ENCODE measurements at places on chromosomes 1 and 21. TPM values are rescaled to one million over a fixed set of nuclear protein-coding genes. Genes with fewer than 3 reads are reported as not detected.

- DNase-seq, result no peak
These were observed 129.7 kb upstream of the ZBTB40 start for GRCh38 chr1:22321917-22322316.

Gene SLAMF9
- total RNA-seq, result 0.60 TPM

DNA sequence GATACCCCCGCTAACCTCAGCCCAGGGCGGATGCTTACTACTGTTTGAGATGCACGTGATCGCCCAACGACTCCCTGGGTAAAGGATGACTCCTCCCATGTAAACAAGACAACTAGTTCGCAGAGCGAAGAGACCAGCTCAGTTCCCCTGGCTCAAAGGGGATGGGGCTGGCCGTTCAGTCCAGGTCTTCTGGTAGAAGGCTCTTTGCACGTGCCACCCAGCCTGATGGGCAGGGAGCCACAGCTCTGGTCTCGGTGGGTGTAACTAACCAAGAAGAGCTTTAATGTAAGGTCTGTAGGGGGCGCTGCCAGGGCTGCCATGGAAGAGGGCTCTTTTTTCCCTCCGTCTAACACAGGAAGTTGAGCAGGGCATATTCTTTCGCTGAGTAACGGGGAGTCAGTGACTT lies 49.4 kb upstream of the PARP1 start:
- DNase-seq, result no peak

DNA sequence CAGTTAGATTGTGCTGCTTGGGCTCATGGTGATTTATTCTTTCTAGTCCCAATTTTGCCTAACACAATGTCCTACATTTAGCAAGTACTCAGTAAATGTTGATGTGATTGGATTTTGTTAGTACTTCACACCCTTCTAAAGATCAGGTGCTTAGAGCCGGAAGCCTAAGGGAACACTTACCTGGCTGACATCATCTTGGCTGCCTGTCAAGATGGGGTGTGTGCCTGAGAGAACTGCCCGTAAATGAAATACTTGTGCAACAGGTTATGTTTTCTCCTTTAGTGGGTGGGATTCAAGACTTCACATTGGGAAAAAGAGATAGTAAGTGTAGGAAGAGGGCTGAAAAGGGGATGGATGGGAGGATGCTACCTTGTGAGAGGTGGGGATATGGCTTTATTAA lies 75.5 kb upstream of the MACF1 start:
- DNase-seq, result no peak

DNA sequence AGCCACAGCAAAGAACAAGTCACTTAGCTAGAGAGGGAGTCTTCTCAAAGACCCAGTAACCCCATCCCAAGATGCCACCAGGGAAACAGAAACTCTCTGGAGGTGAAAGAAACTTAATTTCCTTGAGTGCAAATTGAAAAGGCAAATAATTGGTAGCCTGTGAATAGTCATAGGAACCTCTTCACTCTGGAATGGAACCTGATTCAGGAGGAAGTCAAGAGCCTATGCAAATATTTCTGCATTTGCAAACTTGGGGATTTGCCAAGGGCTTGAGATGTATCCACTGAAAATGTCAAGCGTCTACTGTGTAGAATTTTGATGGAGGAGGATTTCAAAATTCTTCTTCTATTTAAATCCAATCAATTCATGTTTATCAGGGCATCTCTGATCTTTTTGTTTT lies 5.7 kb downstream of the HIVEP3 start:
- DNase-seq, result no peak

GRCh38 chr1:30684881-30685795 lies 38.2 kb downstream of the MATN1 start:
- DNase-seq, result no peak

DNA sequence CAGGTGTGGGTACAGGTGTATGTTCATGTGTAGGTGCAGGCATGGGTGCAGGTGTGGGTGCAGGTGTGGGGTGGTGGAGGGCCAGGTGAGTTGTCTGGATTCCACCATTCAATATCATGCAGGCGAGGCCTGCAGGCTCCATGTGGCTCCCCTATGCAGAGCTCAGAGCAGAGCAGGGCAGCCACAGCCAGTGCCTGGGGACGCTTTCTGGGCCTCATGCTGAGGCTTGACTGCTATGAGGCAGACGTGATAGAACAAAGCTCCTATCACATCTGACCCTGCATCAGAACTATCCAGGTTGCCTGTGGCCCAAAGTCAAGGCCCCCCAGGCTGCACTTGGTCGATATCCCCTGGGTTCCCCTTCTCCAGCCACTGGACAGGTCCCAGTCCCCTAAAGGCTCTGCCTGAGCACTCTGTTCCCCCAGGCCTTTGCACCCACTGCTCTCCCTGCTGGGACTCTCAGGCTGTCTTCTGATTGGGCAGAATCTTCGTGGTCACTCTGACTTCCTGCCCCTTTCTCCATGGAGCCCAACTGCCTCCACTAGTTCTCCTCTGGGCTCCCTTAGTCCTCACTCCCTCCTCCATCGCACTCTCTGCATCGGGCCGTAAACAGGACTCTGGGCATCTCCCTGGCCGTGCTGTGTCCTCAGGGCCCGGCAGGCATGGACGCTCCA lies 78.6 kb upstream of the ACTL8 start:
- peak; percentile 39 for DNase-seq

DNA sequence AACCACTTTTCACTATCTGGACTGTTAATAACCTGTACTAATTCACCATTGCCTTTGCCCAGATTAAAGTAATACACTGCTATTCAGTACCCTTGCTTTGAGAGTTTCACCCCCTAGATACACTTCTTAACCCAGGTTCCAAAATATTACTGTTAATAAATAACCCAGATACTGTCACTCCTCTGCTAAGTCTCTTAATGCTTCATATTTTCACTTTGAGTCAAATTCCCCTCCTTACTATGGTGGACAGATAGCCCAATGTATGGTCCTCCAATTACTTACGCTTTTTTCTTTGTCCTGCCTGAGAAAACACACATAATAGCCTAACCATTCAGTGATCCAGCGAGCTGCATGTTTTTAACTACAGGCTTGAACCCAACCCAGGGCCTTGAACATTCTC lies 152.5 kb downstream of the NEGR1 start:
- DNase-seq, result no peak

DNA sequence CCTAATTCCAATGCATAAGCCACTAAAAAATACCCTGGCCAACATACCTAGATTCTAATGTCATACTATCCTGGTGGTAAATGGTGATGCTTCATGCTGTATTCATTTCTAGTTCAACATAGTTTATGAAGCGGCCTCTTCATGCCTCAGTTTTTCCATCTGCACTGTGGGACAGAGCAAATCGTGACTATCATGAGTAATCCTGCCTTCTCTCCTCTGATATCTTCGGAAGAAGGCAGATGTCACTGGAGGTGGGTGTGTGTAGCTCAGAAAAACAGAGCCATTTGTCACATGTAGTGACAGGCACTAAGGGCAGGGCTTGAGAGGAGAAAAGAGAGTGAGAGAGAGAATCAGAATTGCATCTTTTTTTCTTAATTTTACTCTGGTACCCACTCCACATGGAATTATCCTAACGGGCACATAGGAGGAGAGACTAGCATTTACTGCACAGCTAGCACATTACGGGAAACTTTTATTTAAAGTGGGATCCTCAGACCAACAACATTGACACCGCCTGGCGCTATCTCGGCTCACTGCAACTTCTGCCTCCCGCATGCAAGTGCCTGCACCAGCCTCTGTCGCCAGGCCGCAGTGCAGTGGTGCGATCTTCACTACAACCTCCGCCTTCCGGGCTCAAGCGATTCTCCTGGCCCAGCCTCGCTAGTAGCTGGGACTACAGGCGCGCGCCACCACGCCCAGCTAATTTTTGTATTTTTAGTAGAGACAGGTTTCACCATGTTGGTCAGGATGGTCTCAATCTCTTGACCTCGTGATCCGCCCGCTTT lies 78.4 kb upstream of the KCNA3 start:
- no peak for DNase-seq

- no peak for DNase-seq
These were observed 178.5 kb upstream of the LMO4 start for GRCh38 chr1:87150143-87150542.

GRCh38 chr21:46661211-46661625 lies 25.7 kb downstream of the PRMT2 start:
- DNase-seq, result no peak

- DNase-seq, result no peak
These were observed 24.3 kb upstream of the TMEM39B start for GRCh38 chr1:32048440-32048839.

- DNase-seq, result peak; percentile 44
These were observed 18.9 kb downstream of the SPATA46 start for GRCh38 chr1:162357681-162358266.

Gene FABP3
- 6.6 TPM for total RNA-seq

GRCh38 chr1:13703558-13704490 lies 3.8 kb downstream of the PRDM2 start:
- no peak for DNase-seq

DNA sequence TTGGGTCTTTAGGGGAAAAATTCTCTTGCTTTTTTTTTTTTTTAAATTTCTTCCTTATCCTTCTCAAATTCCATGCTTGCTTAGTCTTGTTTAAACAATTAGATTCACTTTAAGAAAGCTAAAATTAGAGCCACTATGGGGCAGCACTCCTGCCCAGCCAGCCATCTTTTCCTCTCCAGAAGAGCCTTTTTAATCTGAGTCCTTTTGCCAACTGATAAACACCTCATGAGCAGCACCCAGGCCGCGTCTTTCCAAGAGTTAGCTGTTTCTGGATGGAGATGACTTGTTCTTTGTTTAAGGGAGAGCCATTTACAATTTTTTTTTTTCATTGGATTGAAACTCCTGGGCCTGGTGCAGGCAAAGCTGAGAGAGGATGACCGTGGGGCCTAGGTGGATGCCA lies 53.3 kb upstream of the TSPAN2 start:
- peak; percentile 37 for DNase-seq

GRCh38 chr21:35855484-35855883 lies 204.8 kb downstream of the SETD4 start:
- no peak for DNase-seq

Gene IGSF8
- 10.7 TPM for total RNA-seq

Gene FUBP1
- total RNA-seq, result 72.6 TPM

Gene CHRNB2
- not detected for total RNA-seq

Gene TRIM46
- total RNA-seq, result 2.3 TPM

- DNase-seq, result no peak
These were observed 159.0 kb downstream of the PTBP2 start for GRCh38 chr1:96880626-96881025.

DNA sequence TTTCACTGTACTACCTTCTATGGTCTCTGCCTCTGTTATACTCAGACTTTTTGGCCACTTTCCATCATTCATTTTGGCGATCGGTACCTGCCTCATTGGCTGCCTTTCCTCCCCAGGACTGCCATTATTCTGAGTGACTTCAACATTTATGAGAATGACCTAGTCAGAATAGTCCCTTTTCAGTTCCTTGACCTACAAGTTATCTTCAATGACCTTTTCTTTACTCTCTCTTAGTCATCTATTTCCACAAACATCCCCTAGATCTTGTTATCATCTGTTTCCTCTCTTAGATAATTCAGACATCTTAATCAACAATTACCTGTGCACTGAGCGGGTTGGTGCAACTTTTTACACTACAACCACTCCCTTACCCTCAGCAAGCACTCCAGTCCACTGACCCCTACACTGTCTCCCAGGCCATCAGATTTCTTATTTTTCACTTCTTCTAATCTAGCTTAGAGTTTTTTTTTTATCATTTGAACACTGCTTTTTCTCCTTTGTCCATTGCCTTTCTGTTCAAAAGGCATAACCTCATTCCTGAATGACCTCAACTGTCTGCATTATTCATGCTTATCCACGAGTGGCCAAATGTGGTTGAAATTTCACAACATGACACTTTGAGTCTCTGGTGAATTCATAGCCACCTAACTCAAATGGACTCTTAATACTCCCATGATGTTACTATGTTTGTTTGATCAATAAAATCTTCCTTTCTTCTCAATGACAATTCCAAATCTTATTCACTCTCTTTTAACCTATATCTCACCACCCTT lies 112.7 kb downstream of the HMCN1 start:
- DNase-seq, result peak; percentile 46

- no peak for DNase-seq
These were observed 12.2 kb upstream of the CD2 start for GRCh38 chr1:116741836-116742565.

DNA sequence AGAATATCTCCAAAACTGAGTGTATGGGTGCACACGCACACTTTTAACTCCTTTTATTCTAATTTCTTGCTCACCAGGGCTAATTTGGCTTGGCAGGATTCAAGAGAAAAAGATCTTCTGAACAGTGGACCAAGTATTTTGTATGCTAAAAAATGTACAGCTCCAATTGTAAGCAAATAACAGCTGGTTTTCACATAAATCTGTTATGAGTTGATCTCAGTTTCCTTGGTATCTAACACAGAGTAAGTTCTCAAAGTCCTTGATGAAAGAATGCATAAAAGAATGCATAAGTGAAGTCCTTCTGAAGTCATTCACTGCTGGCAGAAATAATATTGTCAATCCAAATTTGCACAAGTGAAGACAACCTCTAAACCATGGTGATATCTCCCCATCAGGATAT lies 213.0 kb downstream of the OMA1 start:
- no peak for DNase-seq

- no peak for DNase-seq
These were observed 189.5 kb upstream of the C1orf174 start for GRCh38 chr1:4089421-4090175.

DNA sequence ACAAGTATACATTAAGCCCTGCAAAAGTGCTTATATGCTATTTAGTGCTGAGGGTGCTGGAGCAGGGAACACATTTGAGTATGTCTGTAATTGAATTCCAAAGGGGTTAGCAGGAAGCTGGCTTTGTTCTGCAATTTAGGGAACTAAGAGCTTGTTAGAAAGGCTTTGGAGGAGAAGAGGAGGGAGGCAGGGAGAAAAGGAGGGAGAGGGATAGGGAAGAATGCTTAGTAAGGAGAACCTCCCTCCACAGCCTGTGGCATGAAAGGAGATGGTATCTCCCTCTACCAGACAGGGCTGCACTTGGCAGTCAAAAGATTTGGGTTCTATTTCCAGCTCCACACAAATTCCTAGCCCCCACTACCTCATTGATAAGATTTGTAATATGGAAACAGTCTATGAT lies 217.8 kb downstream of the DAB1 start:
- DNase-seq, result no peak

DNA sequence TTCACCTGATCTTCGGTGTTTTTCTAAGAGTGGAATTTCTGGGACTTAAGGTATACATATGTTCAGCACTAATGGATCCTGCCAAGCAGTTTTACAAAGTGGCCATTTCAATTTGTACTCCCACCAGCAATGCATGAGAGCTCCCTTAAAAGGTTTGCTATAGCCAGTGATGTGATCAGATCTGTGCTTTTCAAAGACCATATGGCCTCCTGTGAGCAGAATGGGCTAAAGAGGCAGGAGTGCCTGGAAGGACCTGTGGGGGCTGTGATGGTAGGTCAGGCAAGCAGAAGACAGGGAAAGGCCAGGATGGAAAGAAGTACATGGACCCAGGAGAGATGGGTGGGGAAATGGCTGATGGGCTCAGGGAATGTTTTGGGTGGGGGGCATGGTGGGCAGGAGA lies 252.7 kb downstream of the DISC1 start:
- DNase-seq, result no peak

Gene RXRG
- total RNA-seq, result 0.39 TPM

- DNase-seq, result no peak
These were observed 299.1 kb downstream of the CAMTA1 start for GRCh38 chr1:7084232-7084894.

- peak; percentile 74 for DNase-seq
These were observed 17.9 kb upstream of the CENPF start for GRCh38 chr1:214584805-214585766.

Gene F13B
- total RNA-seq, result not detected

Gene GNB1
- total RNA-seq, result 87.6 TPM

- peak; percentile 40 for DNase-seq
These were observed 12.0 kb downstream of the UBE2Q1 start for GRCh38 chr1:154546264-154547063.

Data from RPMI7951 (cell line).